H54 (cell line): ENCODE measurements at places on chromosomes 7 and 10.

DNA sequence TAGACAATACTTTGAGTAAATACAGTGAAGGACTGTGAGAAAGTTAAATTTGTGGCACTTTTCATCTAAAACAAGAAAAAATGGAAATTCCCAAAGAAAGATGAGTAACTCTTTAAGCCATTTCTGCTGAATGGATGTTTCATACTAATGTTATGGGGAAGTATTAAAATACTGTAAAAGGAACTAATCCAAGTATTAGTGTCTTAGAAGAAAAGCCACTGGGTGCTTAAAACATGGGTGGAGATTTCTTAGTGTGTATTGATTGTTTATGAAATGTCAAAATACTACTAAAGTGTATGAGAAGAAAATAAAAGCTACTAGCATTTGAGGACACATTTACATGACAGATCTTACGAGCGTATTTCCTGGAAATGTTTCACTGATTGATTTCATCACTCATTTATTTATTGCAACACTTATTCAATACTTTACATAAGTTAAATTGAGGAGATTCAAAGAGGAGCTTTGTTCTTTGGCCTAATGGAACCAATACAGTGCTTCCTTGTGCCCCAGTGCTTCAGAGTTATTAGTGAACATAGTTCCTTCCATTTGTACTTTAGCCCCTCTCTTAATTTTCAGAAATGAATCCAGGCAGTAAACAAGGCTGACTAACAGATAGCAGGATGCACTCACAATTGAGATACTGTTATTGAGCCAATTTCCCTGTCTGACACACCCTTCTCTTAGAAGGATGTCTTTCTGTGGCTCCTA, 155.5 kb upstream of the AHR start:
- no peak for DNase-seq

DNA sequence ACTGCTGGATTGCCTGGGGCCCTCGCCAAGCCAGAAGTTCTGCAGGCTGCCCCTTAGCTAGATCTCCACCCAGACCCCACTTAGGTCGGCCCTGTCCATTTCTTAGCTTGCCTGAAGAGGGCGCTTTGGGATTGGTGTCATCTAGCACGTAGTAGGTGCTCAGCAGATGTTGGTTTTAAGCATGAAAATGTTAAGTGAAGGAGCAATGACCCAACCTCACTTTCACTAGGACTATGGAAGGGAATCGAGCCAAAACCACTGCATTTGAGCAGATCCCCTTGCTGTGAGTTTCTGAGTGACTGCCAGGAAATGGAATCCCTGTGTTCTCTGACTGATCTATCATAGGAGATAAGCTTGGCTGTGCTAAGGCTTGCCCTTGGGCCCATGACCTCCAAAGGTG, 131.7 kb upstream of the EEPD1 start:
- DNase-seq = no peak

GRCh38 chr7:129457101-129457500, 22.9 kb downstream of the STRIP2 start:
- DNase-seq = no peak

GRCh38 chr10:53606981-53607380, 834.4 kb upstream of the MBL2 start:
- no peak for DNase-seq

DNA sequence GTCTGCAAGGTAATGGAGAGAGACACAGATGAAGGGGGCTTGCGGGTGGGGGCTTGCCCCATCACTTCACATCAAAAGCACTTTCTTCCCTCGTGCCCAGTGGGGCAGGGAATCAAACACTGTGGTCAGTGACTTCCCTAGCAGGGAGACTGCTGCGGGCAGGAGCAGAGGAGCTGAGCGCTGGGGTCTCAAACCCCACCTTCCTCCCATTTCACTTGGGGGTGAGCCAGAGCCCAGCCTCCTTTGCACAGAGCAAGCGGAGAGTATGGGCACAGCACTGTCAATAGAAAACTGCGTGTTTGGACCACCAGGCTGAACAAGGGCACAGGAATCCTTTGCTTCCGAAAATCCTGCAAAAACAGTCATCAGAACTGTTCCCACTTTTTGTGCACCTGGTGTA, 355.8 kb upstream of the MKI67 start:
- DNase-seq = no peak

DNA sequence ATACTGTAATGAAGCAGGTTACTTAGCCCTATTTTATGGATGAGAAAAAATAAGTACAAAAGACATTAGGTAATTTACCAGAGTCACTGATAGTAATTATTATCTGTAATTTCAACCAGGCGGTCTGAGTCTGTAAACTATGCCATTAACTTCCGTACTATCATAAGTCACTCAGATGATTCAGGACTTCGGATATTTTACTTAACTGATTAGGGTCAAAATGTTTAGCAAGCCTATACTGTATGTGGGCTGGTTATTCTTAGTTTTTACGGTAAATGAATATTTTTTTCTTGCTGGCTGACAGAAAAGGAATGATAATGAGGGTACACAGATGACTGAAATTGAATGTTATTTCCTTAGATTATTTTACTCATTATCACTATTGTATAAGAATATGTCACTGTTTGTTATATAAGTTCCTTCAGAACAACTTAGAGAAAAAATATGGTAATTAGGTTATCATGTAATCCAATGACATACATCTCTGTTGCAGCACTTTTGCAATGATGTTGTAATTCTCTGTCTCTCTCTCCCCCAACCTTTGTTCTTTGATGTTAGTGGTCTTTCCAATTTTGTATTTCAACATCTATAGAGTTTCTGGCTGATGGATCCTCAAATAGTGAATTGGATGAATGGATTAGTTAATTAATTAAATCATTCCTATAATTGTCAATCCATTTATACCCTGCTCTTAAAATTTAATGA, 165.6 kb downstream of the ZEB1 start:
- DNase-seq = no peak

GRCh38 chr7:54904986-54905385, 113.8 kb upstream of the EGFR start:
- no peak for DNase-seq

DNA sequence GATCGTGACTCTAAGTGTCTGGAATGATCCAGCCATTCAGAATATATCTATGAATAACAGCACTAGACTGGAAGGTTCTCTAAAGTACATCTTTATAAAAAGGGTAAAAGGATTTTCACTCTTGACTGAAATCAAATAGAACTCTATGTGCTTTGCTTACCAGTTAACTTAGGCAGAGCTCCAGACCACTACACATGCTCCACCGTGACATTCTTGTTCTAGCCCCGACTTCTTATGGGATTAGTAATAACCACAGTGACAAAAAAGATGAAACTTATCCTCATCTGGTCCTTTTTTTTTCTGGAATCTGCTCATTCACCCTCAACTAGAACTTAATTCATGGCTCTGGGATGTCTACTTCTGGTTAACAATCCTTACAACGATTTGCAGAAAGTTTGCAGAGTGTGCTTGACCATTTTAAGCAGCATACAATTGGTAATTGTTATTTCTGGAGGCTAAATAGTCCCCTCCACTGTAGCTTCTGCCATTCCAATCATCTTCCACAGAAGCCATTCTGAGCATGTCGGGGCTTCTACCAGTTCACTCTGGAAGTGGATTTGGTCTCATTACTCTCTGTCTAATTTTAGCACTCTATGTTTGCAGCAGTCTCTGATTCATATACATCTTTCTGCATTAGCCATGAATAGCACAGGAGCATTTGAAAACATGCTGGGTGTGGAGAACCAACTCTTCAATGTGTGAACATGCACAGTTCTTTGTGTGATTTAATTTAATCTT, 163.7 kb upstream of the CDC14C start:
- DNase-seq = no peak

DNA sequence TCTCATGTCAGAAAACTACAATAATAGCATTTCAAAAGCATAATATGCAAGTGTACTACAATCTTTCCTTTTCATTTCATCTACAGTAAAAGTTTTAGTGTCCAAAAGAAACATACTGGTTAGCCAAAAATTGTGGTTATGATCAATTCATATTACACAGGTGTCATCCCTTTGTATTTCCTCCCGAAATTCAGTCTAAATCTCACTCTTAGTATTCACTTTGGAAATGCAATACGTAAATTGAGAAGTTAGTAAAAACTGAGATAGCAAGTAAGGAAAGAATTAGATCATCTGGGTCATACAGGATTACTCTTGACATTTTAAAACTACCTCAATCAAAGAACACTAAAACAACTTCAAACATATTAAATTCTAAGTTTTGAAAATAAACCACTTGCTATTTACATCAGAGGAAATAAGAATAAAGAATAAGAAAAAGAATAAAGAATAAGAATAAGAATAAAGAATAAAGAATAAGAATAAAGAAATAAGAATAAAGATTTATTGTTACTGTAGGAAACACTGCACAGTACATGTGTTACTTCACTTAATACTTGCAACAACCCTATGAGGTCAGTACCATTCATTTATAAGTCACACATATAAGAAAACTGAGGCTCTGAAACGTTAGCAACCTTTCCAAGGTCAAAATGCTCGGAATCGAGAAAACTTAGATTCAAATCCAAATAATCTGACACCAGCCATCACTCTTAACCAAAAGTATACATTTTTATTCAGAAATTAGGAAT, 10.5 kb downstream of the SNX13 start:
- DNase-seq = no peak

- no peak for DNase-seq
Measured at GRCh38 chr10:113431398-113432160, 121.3 kb upstream of the HABP2 start.

DNA sequence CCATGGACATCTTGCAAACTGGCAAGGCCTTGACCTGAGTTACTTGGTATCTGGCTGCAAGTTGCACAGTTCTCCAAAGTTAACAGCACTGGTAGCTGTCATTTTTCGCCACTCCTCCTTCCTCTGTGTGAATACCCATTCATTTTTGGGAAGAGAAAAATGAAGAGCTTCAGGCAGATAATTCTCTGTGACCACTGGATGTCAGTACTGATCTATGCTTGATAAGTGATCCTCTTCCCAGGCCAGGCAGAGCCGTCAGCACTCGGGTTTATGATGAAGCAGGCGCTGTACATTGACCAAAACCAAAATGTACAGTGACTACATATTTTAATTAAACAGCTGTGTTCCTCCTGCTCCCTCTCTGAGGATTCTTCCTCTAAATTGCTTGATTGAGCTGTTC, 55.9 kb upstream of the PDZD8 start:
- no peak for DNase-seq

DNA sequence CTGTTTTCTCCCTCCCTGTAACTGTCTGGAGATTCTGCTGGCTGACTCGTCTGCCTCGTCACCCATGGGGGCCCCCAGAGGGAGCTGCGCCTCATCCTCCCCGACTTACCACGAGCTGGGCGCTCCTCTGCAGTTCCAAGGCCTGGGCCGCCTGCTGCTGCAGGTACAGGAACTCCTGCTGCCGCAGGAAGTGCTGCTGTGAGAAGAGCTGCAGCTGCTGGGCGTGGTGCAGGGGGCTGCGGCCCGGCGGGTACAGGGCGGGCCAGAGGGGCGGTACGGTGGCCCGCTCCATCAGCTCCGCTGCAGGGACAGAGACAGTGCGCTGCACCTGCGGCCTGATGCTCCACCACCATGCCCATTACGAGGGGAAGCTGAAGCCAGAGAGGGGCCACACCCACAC, 47.7 kb downstream of the TNRC18 start:
- no peak for DNase-seq

DNA sequence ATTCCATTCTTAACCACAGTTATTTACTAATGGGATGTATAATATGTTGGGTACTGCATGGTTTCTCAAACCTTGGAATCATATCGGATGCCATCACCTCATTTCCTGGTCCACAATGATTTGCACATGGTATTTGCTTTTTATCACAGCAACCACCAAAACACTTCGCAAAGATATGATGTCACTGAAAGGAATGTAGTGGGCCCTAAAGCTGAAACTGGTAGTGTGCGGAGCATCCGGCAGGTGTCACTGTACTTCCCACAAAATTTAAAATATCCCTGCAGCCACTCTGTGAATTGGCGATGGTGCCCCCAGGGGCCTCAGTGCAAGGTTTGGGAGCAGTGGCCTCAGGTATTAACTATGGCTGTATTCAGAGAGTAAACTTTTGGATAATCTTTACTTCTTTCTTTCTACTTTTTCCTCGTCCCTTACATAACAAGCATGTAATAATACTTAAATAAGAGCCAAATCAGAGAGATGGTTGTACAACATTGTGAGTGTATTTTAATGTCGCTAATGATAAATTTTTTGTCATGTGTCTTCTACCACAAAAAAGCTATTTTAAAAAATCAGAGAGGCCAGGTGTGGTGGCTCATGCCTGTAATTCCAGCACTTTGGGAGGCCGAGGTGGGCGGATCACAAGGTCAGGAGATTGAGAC, 66.2 kb downstream of the FAM241B start:
- DNase-seq = peak; percentile 82

- DNase-seq = no peak
Measured at GRCh38 chr10:17257466-17258321, 29.7 kb downstream of the VIM start.

- DNase-seq = no peak
Measured at GRCh38 chr7:66206119-66206933, 1.2 kb downstream of the TPST1 start.

- no peak for DNase-seq
Measured at GRCh38 chr7:19944363-19945120, 171.1 kb upstream of the TMEM196 start.

DNA sequence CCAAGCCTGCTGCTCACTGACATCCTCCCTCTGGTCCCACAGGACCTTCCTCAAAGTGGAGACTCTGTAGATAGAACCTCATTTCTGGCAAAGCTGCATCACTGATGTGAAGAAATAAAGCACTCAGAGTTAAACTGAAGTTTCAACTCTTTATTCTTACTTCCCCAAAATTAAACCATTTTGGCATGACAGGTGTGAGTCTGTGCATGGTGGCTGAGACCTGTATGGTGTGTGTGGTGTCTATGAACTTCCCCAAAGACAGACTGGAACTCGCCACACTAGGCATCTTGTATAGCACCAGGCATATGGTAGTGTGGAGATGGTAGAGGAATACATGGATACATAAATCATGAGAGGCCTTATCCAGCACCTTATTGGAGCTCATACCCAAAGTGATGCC, 6.6 kb upstream of the WDFY4 start:
- DNase-seq = no peak
